Trophoblast cell (in vitro differentiated cells and primary cell): ENCODE measurements at places on chromosomes 3 and 15.
A peak's percentile ranks its signal among the peaks of the same experiment; 100 is the strongest.

- no peak for DNase-seq
Observed at GRCh38 chr3:117444175-117444574, 734.6 kb downstream of the TUSC7 start.

DNA sequence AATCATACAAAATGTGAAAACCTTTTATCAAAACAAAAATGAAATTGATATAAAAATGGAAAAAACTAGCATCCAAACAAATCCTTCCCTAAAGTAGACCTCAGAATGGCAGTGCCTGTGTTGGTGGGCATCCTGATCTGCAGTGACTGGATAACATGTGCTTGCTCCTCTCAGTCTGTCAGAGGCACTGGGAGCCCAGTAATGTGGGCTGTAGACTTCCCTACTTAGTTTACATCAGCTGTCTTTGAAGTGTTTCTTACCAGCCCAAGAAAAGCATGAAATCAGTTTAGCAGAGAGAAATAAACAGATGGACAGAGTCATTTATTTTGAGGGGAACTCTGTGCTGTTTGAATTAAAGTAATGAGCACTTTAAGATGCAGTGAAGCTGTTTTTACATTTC is 37.8 kb upstream of the RORA start:
- no peak for DNase-seq

- DNase-seq: no peak
Observed at GRCh38 chr3:108035751-108036150, 55.1 kb downstream of the CD47 start.

DNA sequence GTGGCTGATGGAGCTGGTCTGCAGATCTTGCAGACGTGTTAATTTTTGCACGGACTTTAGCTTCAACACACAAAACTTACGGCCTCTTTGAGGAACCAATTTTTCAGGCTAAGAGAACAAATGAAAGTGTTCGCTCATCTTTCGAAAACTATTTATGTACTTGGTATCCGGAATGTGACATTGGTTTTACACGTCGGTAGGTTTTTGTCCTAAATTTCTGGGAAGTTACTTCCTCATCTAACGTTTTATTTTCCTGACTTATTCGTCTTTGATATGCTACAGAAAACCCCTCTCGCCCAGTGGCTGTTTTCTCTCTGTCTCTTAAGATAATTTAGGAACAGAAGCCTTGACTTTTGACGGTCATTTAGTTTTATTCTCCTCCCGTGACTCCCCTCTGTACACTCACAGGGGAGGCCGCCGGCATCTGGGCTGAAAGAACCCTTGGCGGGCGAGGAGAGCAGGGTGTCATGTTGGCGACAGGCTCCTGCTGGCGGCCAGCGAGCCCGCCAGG is 834 bp upstream of the GREM1 start:
- no peak for DNase-seq

- no peak for DNase-seq
Observed at GRCh38 chr3:104764496-104764895, 602.2 kb upstream of the ALCAM start.

DNA sequence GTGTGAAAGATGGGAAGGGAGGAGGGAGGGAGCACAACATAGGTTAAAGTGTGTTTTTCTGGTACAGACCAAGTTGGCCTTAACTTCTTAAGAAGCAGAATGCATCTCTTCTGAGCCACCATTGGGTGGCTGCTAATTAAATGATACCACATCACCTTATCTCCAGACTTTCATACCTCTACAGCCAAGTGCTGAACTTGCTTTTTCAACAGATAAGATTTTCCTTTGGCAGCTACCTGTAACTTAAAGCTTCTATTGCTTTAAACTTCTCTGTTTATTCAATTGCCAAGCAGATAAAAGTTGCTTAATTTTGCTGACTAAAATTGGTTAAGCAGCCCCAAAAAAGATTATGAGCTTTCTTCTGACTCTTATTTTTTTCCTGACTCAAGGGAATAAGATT is 292.4 kb upstream of the SGO1 start:
- no peak for DNase-seq

DNA sequence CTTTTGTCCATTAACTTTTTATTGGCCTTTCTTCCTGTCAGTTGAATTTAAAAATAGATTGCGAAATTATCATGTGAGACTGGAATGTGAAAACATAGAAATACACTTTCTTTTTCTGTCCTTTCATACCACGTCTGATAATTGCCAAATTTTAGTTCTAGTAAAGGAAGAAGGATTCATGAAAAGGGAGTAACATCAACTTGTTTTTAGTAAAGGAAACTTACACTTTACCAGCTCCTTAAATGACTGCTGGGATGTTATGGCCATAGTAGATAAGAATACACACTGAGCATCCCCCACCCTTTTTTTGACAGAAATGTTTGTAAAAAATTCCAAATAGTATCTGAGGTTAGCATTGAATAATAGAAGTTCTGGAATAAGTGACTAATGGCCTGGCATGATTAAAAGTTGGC is 137.9 kb downstream of the NEO1 start:
- no peak for DNase-seq

DNA sequence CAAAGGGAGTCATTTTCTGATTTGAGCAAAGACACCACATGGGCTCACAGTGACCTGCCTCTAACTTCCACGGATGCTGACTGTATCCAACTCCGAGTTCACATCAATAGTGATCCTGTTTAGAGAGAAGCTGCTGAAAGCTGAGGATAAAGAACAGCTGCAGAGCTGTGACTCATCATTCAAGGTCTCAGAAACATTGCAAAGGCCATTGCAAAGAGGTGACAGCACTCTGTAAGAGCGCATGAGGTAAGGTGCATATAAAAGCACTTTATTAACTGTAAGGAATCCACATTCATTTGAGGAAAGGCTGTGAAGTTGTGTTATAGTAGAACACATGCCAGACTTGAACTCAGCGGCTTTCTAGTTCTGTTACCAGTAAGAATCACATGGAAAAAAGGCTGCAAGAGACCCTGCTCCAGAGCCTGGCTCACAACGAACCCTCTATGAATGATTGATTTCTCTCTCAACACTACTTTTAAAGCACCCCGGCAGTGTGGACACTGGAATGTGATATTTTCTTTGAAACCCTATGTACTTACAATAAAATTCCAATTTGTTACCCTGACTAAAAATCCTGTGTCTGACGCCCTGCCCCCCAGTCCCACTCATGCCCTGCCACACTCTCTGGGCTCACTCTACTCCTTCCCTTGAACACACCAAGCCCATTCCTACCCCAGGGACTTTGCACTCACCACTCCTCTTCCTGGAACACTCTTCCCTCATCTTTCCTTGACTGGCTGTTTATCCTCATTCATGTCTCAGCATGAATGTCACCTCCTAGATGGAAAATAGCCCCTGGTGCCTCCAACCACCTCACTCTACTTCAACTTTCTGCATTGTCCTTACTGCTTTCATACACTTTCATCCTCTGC is 111.2 kb downstream of the LSM3 start:
- DNase-seq: peak; percentile 79

DNA sequence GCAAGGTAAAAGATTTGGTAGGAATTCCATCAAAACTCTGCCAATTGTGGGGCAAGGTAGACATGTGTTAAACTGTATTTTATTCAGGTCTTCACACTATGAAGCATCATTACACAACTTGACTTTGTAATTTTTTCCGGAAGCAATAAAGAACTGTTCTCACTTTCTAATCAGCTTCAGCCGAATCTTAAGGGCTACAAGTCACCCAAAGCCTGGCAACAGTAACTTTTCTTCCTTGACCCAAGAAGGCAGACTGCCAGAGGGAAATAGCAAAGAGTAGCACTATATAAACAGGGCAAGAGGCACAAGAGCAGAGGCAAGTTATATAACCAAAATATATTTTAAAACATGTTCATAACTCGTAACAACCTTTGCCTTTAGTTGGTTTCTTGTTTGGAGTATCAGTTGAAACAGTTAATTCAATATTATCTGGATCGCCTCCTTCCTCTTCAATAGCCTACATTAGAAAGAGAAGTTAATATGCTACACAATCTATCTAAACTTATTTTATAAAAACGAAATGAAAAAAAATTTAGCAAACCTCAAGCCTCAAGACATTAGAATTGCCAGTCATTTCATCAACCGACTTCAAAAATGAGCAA is 1.4 kb downstream of the SLTM start:
- peak; percentile 21 for DNase-seq

- DNase-seq: no peak
Observed at GRCh38 chr3:125641891-125642290, 46.6 kb upstream of the OSBPL11 start.

GRCh38 chr3:188084752-188085583 is 69.0 kb upstream of the LPP start:
- DNase-seq: no peak

- no peak for DNase-seq
Observed at GRCh38 chr15:41935566-41936020, 36.8 kb downstream of the EHD4 start.

DNA sequence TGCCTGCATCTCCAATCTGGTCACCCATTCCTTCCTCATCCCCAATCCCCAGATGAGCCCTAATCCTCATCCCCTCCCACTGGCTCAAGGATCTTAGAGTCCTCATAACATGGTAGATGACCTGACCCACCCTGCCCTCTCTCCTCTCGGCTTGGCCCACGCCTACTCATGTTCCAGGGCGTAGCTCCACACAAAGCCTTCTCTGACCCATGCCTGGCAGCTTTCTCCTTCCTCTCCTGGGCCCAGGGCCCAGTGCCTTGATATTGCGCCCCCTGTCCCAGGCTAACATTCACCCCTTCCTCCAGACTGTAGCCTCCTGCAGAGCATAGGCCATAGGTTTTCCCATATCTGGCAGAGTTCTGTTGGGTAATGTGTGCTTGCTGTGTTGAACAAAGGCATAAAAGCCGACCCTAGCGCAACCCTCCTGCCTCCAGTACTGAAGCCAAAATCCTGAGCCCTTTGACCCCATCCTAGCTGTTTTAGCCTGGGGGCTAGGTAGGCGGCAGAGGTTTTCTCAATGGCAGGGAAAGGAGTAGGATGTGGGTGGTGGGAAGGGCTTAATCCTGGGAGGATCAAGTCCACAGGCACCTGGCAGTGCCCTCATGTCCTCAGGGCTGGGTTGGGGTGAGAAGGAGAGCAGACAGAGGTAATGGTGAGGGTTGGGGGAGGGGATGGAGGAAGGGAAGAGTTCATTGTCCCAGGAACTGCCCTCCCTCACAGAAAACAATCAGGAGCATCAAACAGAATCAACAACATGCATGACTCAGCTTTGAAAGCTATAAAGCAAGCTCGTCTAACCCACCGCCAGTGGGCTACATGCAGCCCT is 35.5 kb downstream of the MESD start:
- DNase-seq: peak; percentile 38

DNA sequence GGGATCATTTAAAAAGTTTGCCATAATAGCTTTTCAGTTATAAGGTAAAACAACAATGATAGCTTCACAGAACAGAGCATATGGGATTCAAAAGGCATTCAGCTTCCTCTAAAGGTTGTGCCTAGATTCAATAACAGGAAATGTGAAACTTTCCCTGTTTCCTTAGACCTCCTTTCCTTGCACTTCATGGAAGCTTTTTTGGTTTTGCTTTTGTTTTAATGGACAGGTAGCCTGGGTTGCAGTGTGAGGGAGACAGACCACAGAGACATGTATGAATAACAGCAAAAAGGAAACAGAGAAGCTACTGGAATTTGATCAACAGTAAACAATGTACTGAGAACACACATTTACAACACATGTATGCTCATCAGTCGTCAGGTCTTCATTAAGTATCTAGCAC is 2.3 kb upstream of the TNFAIP8L3 start:
- DNase-seq: no peak

- peak; percentile 82 for DNase-seq
Observed at GRCh38 chr3:157445857-157446256, 9.2 kb downstream of the PTX3 start.

- DNase-seq: no peak
Observed at GRCh38 chr15:53312707-53313106, 446.8 kb downstream of the WDR72 start.

- DNase-seq: no peak
Observed at GRCh38 chr3:78974181-78974790, 793.5 kb downstream of the ROBO1 start.

DNA sequence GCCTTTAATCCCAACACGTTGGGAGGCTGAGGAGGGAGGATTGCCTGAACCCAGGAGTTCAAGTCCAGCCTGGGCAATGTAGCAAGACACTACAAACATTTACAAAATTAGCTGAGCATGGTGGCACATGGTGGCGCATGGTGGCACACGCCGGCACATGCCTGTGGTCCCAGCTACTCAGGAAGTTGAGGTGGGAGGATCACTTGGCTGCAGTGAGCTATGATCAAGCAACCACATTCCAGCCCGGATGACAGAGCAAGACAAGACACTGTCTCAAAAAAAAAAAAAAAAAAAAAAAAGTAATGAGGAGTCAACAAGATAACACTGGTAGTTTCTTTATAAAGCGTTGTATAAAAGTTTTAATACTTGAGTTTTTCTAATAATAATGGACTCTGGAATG is 10.1 kb downstream of the FEZF2 start:
- DNase-seq: no peak
